ENCODE measurements at places on chromosomes 5 and 9.

- DNase-seq, result no peak
Observed at GRCh38 chr5:159906463-159906862, 9.8 kb upstream of the ADRA1B start.

DNA sequence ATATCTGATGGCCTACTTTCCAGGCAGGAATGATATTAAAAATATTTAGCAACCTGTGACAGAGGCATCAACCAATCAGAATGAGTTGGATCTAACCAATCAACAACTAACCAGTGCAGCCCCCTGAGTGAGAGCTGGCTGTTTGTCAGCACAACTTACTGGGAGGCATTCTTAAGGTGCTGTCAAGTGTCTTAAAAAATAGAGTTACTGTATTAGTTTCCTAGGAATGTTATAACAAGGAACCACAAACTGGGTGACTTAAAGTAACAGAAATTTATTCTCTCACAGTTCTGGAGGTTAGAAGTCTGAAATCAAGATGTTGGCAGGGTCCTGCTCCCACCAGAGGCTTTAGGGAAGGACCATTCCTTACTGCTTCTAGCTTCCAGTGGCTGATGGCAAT lies 85.2 kb downstream of the ATG10 start:
- DNase-seq, result no peak

DNA sequence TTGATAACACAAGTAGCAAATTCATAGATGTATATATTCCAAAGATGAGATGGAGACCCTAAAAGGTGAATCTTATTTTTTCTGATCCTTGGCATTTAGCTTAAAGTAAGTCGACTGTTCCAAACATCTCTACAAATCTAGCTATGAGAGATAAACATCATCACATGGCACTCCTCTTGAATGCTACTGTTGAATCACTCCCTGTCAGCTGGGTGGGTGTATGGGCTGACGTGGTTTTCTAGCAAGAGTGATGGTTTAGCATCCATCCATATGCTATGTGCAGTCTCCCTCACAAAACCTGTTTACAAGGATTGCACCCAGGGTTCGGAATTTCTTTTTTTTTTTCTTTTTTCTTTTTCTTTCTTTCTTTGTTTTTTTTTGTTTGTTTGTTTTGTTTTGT lies 13.8 kb downstream of the ACO1 start:
- DNase-seq, result no peak

- DNase-seq, result no peak
Observed at GRCh38 chr9:115063058-115063845, 54.7 kb downstream of the TNC start.

DNA sequence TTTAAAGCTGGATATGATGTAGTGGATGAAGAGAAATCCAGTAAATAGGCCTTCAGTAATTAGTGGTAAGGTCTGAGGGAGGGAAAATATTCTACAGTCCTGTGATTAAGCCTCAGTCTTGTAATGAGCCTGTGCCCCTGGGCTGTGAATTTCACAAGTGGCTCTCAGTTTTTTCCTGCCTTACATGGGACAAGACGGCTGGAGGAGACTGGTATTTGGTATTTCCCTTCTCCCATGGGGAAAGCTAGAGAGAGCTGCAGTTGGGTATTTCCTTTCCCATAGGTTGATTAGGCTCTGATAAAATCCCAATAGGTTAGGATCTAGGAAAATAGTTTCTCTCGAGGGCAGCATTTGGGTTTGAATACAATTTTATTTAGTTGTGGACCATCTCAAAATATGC lies 62.2 kb upstream of the GNA14 start:
- DNase-seq, result no peak

- no peak for DNase-seq
Observed at GRCh38 chr9:128788445-128788844, 1.4 kb downstream of the TBC1D13 start.

DNA sequence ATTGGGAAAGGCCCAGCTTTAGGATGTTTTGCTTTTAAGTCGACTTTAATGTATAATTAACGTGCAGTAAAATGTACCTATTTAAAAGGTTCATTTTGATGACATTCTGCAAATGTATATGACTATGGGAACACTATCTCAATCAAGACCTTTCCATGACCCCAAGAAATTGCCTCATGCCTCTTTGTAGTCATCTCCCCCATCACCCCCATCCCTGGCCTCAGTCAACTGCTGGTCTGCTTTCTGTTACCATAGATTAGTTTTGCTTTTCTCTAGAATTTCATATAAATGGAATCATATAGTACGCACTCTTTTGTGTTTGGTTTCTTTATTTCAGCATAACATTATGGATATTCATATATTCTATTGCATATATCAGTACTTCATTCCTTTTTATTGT lies 80.7 kb upstream of the C9orf72 start:
- DNase-seq, result no peak

- DNase-seq, result peak; percentile 55
Observed at GRCh38 chr9:116859763-116860162, 172.7 kb downstream of the TRIM32 start.

All from NCI-H1417 (cell line).